ENCODE measurements at places on chromosomes 13 and 19.

GRCh38 chr19:10946958-10947657 lies 13.7 kb upstream of the SMARCA4 start:
- no peak for DNase-seq

DNA sequence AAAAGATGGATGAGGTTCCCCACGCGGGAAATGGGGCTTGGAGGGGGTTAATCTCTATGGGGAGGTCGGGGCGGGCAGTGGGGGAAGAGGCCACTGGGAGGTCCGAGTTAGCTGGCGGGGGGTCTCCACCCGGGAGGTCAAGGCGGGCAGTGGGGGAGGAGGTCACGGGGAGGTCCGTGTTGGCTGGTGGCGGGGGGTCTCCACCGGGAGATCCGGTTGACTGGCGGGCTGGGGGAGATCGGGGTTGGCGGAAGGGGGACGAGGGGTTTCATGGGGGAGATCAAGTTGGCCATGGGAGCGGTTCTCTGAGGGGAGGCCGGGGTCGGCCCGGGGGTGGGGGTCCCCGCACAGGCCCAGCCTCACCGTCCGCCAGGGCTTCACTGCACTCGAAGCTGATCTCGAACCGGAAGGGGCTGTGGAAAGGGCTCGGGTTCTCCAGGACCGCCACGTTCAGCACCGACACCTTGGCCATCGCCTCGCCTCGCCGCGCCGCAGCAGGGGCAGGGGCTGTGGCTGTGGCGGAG lies 342 bp downstream of the ASF1B start:
- no peak for DNase-seq

- DNase-seq: no peak
Observed at GRCh38 chr19:30708416-30709178, 336.4 kb downstream of the ZNF536 start.

DNA sequence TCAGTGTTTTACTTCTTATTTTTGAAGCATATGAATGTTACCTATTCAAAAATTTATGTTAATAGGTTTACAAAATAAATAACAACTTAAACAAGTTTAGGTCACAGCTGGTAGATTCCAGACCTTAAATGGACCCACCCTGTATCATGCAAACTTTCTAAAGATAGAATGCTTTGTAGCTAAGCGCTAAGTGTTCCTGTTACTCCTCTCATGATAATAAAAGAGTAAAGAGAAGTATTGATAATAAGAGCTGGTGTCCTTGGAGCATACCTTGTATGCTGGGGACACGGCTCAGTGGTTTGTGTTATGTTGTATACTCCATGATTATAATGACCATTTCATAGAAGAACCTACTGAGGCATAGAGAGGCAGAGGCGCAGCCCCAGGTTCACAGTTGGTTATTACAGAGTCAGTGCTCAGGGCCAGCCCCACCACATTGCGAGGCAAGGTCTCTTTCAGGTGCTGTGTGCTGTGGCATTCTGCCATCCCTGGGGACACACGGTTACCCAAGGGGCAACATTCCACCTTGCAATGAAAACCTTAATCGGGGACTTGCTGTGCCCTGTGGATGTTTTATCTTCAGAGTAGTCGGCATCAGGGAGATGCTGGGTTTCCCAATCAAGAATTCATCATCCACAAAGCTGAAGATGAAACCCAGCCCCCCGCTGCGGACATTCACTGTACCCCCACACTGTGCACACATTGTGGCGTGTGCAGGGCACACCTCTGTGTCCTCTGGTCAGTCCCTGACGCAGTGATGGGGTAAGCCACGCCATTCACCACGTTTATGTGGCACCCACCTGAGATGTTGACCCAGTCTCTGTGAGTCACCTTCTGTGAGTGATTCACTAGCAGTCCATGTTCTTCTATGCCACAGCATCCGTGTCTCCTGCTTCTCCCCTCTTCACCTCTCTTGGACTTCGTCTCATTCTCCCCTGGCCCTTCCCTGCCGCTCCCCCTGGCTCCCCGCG lies 186.7 kb downstream of the COL4A1 start:
- no peak for DNase-seq

DNA sequence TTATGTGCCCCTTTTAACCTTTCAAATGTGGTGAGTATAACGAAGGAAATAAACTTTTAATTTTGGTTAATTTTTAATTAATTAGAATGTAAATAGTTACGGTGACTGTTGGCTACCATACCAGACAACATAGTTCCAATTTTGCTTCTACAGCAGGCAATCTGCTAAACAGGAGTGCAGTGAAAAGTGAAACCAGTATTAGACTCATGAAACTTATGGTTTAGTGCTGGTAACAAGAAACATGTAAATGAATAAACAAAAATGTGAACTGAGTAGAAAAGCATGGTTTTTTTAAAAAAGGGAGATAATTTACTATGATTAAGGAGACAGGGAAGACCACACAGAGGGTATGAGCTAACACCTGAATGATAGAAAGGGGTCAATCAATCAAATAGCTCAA lies 478.4 kb downstream of the PCDH9 start:
- DNase-seq: no peak

- no peak for DNase-seq
Observed at GRCh38 chr19:47618771-47619170, 9.8 kb downstream of the BICRA start.

DNA sequence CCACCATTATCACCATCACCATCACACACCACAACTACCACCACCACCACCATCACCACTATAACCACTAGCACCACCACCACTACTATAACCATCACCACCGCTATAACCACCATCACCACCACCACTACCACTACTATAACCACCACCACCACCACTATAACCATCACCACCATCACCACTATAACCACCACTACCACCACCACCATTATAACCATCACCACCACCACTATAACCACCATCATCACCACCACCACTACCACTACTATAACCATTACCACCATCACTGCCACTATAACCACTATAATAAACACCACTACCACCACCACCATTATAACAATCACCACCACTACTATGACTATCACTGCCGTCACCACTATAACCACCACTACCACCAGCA lies 173.2 kb downstream of the DCLK1 start:
- no peak for DNase-seq

Measured in NCI-H1417 (cell line).